Activated CD8-positive, alpha-beta memory T cell treated with anti-CD3 and anti-CD28 coated beads for 1 hour (primary cell): ENCODE measurements at places on chromosomes 7 and 10.

GRCh38 chr10:87956055-87956454, 92.6 kb downstream of the PTEN start:
- DNase-seq, result no peak

DNA sequence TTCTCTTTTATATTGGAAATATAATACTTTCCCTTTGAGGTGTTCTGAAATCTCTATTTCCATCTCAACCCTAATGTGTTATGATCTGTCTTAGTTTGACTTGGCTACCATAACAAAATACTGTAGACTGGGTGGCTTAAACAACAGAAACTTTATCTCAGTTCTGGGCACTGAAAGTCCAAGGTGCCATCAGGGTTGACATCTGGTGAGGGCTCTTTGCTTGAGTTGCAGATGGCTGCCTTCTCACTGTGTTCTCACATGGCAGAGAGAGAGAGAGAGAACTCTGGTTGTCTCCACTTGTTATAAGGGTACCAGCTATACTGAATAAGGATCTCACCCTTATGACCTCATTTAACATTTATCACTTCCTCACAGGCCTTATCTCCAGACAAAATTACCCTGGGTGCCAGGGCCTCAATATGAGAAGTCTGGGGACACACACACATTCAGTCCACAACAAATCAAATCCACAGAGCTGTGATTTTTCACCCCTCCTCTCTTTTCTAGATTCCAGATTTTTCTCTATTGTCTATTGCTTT, 104.5 kb downstream of the SRI start:
- no peak for DNase-seq

DNA sequence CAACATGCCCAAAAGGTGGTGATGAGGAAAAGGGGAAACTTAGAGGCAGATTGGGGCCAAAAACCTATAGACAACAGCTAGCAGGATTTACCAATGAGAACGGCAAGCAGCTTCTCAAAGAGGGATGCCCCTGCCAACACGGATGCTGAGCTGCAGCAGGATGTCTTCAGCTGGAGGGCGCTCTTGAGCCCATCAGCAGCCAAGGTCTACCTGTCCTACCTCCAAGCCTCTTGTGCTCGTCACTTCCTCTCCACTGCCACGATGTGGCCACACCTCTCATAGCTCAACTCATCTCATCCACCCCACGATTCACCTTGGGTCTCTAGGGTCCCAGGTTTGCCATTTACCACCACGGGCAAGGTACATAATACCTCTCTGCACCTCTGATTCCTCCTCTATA, 36.5 kb downstream of the DLG5 start:
- no peak for DNase-seq

DNA sequence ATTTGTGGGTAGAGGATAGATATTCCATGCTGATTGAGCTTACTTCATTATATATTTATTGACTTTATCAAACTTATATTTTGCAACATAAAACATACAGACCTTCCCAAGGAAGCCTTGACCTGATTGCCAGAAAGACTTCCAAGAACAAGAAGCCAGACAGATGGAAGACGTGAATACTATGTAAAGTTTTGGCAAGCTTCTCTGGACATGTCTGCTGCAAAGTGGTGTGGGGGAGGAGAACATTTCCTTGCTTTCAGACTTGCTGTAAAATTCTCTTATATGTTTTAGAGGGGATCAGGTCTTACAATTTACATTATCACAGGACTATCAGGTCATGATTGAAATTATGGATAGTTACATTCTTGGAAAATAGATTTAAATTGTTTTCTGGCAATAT, 23.4 kb downstream of the GPR158 start:
- DNase-seq, result no peak

DNA sequence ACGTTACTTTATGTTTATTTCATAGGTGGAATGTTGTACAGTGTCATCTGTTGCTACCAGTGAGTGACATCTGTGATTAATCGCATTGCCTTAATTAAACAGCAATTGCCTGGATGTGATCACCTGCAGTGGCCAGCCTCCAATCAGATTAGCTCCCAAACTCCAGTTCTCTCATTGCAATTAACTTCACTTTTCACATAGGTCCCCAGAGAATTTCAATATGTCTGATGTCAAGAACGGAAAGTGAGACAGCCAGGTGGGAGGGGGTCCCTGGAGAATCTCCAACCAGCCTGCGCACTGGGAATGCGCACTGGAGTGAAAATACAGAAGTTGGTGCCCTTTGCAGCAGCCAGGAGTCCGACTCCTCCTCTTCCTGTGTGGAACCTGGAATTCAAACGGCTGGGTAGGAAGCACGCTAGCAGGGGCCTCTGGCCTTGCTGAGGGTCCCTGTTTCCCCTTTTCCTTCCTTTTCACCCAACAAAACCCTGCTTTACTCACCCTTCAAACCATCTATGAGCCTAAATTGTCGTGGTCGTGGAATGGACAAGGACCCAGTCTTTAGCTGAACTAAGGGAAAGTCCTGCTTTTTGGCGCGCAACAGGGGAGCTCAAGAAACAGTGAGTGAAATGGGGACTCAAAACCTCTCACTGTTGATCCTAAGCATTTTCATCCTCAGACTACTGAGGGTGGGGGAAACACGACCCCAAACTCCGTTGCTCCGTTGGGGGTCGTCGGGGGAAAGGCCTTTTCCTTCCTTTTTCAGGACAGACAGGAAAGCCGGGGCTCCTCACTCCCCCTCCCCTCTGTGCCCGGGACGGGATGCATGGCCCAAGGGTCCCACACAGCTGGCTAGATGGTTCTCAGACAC, 1355.5 kb upstream of the LRRTM3 start:
- no peak for DNase-seq

DNA sequence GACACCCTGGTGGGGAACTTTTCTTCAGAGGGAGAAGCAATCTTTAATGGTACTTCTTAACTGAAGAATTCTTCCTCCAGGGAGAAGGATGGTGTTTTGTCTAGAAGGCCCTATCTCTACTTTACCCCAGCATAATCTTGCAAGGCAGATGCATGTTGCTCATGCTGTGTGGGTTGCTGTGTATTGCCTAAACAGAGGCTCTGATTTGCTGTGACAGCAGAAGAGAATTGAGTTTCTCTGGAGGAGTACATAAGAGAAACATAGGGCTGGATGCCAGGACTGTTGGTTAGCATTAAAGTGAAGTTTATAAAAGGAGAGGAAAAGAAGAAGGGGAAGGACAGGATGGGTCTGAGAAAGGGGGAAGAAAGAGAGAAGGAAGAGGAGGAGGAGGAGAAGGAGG, 248.1 kb upstream of the HPS1 start:
- no peak for DNase-seq

GRCh38 chr10:110992006-110992800, 72.8 kb downstream of the SHOC2 start:
- DNase-seq, result no peak

GRCh38 chr7:95793658-95794057, 21.3 kb downstream of the DYNC1I1 start:
- DNase-seq, result no peak

DNA sequence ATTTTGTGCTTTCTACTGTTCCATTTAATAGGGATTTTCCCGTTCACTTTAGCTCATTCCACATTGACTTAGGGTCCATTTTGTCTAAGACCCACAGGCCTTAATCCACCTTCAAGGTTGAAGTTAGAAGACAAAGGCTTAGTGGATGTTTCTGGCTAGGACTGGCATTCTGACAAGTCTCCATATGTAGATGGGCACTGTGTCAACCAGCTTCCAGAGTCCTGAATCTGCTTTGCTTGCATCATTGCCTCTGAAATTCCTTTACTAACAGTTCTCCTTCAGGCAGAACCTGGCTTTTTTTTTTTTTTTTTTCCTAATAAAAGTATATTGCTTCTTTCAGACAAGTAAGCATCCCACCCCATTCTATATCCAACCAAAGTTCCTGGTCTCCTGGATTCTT, 69.6 kb upstream of the PDCD4 start:
- no peak for DNase-seq

DNA sequence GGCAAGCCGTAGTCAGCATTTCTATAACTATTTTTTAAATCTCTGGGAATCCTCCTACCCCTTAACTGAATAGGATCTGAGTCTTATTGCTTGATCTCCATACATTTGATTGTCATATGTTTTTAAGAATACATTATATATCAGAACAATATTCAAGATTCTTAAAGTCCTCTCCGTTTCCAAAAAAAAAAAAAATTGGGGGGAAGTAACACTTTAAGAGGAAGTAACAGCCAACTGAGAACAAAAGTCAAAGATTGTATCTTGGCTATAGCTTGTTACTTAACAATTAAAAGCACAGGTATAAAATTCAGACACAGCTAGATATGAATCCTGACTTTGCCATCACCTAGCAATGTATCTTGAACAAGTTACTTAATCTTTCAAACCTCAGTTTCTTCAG, 169.9 kb upstream of the ADO start:
- DNase-seq, result no peak

DNA sequence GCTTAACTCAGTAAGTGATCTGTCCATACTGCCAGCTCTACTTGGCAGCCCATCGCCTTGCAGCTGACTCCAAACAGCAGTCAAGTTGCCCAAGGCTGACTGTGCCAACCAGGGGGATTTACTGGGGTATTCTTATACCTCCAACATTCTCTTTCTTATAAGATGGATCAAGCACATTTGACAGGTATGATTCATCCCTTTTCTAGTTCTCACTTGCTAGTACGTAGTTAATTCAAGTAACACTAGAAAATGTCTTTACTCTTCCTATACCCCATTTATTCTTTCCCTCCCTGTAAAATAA, 77.0 kb downstream of the SLC25A13 start:
- no peak for DNase-seq

DNA sequence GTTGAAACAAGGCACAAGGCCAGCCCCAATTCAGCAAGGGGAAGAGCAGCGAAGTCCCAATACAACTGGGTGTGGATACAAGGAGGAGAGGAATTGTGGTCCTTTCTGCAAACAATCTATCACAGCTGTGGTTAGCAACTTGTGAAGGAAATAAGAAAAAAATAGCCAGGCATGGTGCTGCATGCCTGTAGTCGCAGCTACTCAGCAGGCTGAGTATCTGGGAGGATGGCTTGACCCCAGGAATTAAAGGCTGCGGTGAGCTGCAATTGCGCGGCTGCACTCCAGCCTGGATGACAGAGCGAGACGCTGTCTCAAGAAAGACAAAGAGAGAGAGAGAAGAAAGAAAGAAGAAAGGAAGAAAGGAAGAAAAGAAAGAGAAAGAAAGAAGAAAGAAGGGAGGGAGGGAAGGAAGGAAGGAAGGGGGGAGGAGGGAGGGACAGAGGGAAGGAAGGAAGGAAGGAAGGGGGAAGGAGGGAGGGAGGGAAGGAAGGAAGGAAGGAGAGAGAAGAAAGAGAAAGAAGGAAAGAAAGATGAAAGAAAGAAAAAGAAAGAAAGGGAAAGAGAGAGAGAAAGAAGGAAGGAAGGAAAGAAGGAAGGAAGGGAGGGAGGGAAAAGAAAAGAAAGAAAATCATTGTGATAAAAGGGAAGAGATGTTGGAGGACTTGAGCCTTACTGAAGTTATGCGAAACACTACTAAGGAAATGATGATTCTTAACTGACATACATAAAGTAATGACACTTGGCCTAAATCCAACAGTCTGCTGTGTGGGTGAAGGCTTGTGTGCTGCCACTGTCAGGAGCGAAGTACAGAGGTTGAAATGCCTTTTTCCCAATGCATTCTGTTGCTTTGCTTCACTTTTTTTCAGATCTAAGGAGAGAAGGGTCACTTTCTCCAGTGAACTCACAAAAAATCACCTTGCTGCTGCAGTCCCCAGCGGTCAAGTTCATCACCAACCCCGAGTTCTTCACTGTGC, 117.0 kb upstream of the STK17A start:
- no peak for DNase-seq

DNA sequence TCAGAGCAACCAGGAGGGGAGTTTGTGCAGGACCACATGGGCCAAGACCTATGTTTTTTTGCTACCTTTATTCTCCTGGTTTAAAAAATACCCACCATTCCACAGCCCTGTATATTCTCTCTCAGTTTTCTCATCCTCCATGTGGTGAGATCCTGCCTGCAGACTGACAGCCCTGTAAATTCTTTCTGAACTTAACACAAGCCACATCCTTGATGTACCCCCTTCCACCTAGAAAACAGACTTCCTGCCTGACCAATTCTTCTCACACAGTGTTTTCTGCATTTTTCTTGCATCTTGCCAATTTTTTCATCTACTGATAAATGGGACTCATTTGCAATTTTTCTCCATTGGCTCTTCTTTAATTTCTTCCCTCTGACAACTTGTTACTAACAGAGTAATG, 78.4 kb downstream of the INSYN2A start:
- DNase-seq, result no peak

DNA sequence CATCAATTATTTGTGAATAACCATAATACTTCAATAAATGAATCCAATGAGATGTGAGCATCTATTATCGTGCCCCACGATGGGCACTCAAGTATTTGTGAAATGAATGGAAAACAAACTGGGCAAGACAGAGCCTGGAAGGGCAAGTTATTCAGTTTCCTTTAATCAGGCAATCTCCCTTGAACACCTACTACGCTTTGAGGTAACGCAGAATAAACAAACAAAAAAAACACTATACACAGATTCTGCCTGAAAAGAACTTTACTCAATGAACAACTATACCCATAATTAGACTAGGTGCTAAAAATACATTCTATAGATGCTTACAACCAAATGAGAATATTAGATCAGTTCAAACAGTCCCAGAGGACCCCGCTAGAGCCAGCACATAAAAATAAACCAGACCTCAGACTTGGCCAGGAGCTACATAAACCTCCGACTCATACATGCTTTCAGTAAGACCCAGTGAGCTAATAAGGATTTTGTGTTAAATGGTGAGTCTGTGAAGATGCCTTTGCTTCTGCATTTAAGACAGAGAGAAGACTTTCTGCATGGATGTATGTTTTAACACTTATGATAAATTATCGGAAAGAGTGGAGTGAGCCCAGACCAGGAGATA, 121.3 kb downstream of the MPP7 start:
- DNase-seq, result no peak

- DNase-seq, result no peak
These were observed 78.9 kb downstream of the MTPN start for GRCh38 chr7:135898226-135898625.

GRCh38 chr7:87886875-87887274, 10.6 kb downstream of the DBF4 start:
- DNase-seq, result no peak

- no peak for DNase-seq
These were observed 121.0 kb downstream of the EPC1 start for GRCh38 chr10:32225976-32226375.

DNA sequence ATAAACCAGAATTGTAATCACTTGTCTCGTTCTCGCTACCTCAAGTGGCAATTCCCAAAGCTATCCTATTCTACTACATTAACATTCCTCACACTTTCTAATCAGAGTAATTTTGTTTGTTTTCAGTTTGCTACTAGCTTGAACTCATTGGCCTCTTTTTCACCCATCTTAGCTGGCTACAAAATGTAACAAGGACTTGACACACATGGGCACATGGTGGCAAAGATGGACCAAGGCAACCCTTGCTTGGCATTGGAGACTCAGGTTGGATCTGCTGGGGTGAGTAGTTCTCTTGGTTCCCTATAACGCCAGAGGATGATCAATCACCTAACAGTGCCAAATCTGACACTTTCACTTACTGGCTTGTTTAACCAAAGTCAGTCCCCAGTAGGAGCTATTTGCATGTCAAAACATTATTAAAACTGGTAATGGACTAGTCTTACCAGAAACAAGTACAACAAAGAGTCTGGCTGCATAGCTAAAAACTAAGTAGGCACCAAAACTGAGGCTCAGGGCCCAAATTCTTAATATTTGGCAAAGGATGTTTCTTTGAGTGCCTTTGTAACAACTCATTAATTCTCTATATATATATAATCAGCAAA, 1.9 kb downstream of the USP6NL start:
- no peak for DNase-seq
